Stimulated activated CD8-positive, alpha-beta memory T cell treated with anti-CD3 and anti-CD28 coated beads, Interleukin-4, amount 100 ng/mL, for 4 hours (primary cell): ENCODE measurements at places on chromosomes 1 and 21.

DNA sequence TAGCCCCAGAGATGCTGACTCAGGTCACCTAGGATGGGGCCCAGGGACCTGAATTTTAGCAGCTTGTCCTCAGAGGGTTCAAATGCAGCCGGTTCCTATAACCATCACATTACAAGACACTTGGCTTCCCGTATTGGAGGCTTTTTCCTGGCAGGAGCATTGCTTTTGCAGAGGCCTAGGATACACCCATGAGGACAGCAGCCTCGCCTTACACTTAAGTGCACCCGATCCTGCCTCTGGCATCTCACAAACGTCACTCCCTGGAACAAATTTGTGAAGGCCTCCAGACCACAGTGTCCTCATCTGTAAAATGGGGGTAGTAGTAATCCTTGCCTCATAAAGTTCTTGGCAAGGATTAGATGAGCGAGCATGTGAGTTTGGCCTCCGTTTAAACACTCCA is 130.0 kb downstream of the KAZN start:
- DNase-seq: no peak

DNA sequence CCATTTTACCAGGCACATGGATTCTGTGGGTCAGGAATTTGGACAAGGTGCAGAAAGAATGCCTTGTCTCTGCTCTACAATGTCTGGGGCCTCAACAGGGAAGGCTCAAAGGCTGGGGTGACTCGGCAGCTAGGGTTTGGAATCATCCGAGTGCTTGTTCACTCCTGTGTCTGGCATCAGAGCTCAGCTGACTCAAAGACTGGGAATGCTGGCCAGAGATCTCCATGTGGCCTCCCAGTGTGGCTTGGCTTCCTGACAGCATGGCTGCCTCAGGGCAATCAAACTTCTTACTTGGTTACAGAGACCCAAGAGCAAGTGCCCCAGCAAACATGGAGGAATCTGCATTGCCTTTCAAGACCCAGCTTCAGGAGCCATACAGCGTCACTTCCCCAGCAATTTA is 110.5 kb downstream of the TOMM20 start:
- no peak for DNase-seq

DNA sequence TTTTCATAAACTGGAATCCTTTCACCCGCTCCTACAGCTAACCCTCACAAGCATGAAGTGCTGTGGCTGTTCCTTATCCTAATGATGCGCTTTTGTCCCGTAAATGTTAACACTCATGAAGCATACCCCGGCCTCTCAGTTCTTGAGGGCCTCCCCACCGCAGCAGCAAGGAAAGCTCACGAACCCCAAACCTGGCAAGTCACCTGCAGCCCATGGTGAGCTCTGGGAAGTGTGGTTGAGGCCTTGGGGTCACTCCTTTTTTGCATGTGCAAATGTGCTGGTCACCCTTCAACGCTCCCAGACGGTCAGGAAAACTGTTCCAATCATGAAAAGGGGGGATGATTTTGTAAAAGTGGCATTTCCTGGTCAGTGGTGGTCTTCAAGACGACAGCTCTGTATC is 124.6 kb downstream of the PRDM2 start:
- DNase-seq: no peak

- peak; percentile 28 for DNase-seq
Measured at GRCh38 chr1:67214420-67215174, 48.3 kb downstream of the IL23R start.

GRCh38 chr1:84540759-84541158 is 33.5 kb downstream of the CTBS start:
- no peak for DNase-seq

- no peak for DNase-seq
Measured at GRCh38 chr1:67441183-67441582, 11.0 kb upstream of the SERBP1 start.

DNA sequence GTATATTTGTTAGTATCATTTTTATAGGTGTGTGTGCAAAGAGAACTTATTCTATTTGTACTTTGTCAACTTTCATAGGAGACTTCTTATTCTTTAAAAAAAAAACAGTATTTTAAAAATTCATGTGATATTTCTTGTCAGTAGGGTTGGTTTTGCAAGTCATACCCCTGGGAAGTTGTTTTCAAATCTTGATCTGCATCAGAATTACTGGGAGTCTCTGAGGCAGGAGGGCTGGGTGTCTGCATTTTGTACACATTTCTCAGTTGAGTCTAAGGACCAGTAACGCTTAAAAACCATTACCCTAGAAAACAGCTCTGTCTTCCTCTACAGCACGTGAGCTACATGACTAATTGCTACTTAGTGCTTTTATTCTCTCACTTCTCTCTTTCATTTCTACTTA is 76.0 kb upstream of the CTTNBP2NL start:
- DNase-seq: no peak

GRCh38 chr1:205172729-205173366 is 38.7 kb downstream of the DSTYK start:
- no peak for DNase-seq

DNA sequence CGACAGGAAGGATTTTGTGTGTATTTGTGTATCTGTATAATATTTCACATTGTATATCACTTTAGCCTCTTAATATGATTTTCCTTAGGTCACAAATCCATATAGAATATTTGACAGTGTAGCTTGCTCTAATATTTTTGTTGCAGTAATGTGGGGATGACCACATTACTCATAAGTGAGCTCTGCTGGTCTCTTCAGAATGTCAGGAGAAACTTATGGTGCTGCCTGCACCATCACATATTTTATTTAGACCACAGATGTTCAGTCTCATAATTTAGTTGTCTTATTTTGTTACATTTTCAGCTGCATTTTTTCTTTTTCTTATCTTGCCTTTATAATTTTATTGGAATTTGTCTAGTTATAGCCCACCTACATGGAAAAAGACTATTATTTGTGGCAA is 205.3 kb downstream of the PBX1 start:
- no peak for DNase-seq

DNA sequence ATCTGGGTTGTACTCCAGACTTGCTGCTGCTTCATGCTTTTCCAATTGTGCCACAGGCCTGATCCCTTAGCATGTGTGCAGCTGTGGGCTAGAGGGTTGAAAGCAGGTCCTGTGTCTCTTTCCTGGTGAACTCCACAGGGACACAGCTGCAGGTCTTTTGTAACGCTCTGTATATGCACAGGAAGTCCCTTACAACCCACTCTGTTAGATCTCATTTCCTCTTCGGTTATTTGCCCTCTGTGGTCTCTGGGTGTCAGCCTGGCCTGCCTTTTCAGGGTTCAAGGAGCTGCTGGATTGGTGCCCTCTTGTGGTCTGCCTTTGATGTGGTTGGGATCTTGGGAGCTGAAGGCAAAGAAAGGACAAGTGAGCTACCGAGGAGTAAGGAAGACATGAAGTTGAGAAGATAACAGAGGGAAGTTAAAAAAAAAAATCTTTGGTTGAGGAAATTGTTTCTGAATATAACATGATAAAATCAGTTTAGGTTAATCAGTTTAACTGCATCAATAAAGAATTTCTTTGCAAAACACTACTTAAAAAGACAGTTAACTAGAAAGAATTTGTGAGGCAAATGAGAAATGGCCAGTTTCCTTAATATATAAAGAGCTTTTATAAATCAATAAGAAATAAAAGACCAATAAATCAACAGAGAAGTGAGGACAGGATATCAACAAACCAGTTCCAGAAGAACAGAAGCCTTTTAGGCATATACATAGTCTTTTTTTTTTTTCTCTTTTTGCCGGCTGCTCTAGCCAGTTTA is 44.1 kb downstream of the UCK2 start:
- peak; percentile 29 for DNase-seq

- DNase-seq: peak; percentile 32
Measured at GRCh38 chr1:203504400-203505250, 10.7 kb downstream of the OPTC start.

DNA sequence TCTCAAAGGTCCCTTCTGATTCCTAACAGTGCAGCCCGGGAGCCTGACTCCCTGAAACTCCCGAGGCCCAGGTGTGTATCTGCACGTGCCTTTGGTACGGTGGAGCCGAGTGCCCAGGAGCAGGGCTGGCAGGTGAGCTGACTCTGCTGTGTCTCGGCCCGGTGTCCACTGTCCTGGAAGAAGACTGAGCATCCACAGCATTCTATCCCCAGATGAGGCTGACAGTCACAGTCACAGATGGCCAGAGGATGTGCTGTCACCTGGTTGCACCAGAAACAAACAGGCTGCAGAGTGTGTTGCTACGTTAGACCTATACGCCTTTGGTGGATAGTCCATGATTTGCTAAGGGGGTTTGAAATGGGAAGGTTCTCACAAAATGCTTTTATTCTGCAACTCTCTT is 9.8 kb downstream of the ETV3L start:
- DNase-seq: no peak

- no peak for DNase-seq
Measured at GRCh38 chr1:214438530-214438929, 112.9 kb downstream of the PTPN14 start.

GRCh38 chr1:203201516-203202205 is 15.2 kb upstream of the CHI3L1 start:
- no peak for DNase-seq

DNA sequence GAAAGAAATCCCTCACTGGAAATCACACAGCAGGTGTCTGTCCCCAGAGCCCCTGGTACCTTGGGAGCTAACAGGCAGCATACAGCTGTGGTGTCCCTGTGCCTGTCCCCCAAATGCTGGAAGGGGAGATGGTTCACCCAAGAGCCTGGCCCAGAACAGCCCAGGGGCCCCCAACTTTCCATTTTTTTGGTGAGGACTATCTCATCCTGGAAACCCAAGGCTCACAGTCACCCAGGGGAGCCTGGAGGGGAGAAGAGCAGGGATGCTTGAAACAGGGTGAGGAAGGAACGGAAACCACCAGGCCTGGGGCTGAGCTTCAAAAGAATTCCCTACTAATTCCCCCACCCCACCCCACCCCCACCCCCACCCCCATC is 3.6 kb downstream of the SDC3 start:
- DNase-seq: no peak

DNA sequence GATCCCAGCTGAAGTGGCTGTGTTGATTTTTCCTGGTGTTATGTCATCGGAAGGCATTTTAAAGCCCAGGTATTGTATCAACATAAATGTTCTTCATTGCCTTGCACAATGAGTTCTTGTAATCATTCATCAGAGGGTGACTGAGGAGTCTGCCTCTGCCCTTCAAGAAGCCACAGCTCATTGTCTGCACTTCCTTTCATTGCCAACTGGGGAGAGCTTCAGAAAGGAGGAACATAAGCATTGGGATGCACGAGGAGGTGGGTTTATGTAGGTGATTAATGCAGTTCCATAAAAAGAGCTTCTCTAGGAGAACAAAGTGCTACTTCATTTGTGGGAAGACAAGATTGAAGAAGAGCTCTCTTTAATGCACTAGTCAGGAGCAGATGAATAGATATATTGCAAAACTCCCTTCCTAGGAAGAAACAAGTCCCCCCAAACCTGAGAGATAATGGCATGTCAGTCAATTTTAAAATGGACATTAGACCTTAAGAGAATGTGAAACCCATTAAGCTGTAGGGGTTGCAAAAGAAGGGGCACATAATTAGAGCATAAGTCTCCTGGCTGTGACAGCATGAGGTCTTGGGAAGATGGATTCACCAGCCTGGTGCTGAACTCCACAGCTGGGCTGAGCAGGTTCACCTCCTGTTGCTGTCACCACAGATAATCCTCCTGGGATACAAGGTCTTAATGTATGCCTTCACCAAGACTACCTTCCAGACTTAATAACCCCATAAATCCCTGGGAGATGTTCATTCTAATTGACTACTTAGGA is 124.6 kb downstream of the BACH1 start:
- DNase-seq: no peak

DNA sequence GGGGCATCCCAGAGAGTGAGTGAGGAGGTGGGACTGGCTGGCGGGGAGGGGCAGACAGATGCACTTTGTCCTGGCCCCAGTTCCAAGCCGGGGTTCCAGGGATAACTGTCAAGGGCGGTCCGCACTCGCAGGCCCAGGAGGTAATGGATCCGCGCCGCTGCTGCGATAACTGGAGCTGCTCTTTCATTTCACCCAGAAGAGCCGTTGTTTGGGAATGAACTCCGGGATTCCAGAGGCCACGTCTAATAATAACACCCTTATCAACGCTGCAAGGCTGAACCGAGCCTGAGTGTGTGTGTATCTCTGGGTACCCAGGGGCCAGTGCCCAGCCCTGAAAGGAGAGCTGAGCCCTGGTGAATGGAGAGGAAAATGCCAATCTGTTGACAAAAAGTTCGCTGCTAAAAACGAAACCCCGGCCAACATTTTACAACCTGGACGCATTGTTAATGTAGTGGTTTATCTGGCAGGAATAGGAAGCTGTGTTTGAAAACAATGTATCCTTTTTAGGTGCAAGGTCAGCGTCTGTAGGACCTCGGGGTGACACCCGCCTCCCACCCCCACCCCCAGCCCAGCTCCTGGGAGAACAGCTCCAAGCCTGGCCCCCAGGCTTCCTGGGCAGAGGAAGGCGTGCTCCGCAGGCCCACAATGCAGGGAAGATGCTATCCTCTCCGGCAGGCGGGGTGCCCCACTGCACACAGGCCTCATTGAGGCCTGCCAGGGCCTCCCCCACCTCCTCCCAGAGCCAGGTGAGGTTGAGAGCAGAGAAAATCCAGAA is 119.7 kb downstream of the PROX1 start:
- DNase-seq: no peak

DNA sequence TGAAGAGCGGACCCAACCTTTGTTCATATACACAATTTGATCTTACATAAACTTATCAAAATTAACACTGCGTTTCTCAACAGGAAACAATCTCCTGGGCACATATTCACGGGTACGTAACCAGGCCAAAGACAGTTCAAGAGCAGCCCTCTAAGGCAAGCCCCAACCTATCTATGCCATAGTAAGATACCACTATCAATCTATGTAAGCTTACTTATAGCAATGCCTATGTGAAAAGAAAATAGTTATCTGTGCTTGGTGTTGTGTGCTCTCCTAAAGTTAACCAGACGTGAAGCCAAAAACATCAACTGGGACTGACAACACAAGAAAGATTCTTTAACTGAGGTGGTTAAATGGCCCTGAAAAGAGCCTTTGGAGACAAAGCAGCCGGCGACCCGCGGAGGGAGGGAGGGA is 49.4 kb upstream of the BOLA1 start:
- DNase-seq: peak; percentile 0

GRCh38 chr1:229227298-229227919 is 43.5 kb upstream of the RAB4A start:
- peak; percentile 76 for DNase-seq

- DNase-seq: no peak
Measured at GRCh38 chr1:116722016-116722838, 32.0 kb upstream of the CD2 start.
